ENCODE measurements at places on chromosomes 12 and 14.

DNA sequence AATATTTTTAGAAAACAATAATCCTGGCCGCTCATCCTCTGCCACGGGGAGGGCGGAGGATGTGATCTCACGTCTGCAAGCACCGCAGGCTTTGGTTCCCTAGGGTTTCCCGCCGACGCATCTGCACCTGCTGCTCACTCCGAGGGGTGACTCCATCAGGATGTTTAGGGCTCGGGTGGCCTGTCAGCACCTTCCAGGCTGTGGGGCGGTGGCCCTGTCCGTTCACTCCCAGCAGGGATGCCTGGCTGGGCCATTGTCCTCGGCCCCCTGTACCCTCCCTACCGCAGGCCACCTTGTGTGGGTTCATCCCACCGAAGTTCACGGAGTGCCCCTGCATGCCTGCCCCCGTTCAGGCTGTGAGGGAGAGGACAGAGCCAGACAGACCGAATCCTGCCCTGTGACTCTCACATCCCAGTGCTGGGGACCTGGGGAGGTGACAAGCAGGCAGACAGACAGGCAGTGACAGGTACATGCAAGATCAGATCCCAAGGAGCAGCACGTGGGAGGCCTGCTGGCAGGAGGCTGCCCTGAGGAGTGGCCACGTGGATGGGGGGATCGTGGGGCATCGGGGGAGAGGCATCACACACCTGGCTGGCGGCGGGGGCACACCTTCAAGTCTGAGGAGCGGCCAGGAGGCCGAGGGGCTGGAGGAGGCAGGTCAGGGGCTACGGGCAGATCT is 112.6 kb downstream of the ADGRD1 start:
- peak; percentile 42 for DNase-seq

DNA sequence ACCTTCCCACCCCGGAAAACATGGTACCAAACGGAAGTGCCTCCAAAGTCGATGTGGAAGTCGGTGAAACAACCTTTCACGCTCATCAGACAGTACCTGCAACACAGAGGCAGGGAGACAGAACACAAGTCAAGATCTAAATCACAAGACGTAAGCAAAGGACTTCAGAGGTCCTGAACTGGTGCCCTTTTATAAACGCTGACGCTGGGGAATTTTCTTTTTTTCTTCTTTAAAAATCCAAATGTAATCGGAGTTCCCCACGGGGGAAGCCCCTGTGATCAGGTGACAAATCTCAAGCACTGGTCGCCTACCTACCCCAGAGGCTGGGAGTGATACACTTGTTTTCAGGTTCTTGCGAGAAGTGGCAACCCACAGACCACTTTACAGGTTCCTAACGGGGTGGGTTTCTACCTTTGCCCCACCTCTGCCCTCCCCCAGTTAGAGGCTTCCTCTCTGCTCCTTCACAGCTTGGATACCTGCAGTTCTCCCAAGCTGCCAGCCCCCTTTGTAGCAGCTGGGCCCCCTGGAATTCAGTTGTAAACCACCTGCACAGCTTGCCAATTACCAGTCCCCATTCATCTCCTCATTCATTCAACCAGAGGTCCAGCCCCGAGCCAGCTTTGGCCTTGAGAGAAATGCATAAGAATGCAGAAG is 46.2 kb downstream of the KDM2B start:
- peak; percentile 71 for DNase-seq

DNA sequence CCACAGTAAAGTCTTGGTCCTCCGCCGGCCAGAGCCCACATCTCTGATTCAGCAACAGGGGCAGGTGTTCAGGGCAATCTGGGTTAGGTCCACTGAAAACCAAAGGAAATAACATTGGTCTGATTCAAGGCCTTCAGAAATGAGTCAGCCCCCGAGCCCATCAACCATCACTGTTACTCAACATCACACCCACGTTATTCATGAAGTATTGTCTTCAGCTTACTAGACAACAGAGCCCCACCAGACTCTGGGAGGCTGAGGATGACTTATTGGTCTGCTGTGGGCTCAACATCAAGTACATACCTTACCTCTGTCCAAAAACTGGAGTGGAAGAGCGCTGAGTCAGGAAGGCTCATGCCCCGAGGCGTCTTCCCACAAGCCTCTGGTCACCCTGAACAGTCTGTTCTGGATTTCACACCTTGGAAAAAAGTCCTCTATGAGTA is 97.5 kb downstream of the ZFP36L1 start:
- no peak for DNase-seq

GRCh38 chr14:62322216-62322615 is 560.0 kb downstream of the SNAPC1 start:
- no peak for DNase-seq

- peak; percentile 66 for DNase-seq
These were observed 20.1 kb upstream of the CERS5 start for GRCh38 chr12:50187084-50187900.

- DNase-seq: no peak
These were observed 18.5 kb upstream of the TBPL2 start for GRCh38 chr14:55458800-55459515.

DNA sequence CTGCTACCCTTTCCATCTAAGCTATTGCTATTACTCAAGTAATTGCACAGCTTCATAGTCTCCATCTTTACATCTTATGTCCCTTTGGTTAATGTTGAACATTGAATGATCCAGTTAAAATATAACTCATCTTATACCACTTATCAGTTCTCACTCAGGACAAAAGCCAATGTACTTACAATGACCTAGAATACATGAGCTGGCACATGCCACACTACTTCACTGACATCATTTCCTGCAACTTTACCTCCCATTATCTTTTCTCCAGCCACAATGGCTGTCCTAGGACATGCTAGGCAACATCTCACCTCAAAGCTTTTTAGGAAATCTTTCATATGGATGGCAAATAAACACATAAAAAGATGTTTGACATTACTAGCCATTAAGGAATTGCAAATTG is 309.2 kb downstream of the FOXG1 start:
- no peak for DNase-seq

DNA sequence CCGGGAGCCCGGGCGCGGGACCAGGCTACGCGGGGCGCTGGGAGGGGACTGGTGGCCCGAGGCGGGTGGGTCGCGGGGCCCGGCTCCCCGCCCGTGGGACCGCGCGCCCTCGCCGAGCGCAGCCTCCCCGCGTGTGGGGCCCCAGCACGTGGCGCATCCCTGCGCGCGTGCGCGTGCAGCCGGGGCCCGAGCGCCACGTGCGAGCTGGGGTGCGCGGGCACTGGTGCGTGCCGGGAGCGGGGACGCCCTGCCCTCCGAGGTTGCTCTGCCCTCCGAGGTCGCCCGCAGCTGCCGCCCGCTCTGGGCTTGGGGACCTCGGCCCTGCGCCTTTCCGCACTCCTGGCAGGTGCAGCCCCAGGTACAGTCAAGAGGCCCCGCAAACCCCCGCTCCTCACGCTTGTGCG is 365 bp upstream of the CCDC88C start:
- DNase-seq: peak; percentile 84

GRCh38 chr14:103896578-103896977 is 31.7 kb upstream of the TDRD9 start:
- DNase-seq: no peak

DNA sequence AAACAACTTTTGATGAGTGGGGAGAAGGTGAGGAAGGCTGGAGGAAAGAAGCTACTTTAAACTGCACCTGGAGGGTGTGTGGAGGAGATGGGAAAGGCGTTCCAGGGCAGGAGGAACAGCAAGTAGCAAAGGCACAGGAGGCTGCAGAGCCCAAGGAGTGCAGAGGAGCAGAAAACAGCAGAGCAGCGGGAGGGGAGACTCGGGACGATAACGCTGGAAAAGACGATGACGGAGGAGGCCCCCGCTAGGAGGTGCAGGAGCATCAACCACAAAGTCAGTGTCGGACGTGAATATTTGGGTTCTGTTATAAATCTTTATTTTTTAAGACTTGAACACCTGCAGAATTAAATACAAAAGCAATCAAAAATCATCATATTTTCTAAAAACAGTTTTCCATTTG is 44.9 kb downstream of the LGMN start:
- DNase-seq: no peak

- no peak for DNase-seq
These were observed 14.8 kb downstream of the GTF2H3 start for GRCh38 chr12:123648401-123648800.

DNA sequence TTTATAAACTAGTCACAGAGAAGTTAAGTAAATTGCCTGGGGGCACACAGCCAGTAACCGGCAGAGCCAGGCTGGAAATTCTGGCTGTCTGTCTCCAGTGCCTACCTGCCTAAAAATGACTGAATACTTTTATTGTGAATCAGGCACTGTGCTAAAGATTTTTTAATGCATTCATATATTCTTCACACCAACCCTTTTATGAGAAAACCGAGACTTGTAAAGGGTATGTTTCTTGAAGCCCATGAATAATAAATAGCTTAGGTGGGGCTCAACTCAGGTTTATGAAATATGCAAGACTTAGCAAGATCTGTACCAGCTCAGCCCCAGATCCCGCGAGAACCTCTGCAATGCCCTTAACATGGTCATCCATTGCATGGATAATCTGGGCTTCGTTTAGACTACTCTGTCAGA is 60.8 kb downstream of the TMCC3 start:
- DNase-seq: no peak

- DNase-seq: peak; percentile 35
These were observed 66.7 kb downstream of the GALNT16 start for GRCh38 chr14:69326611-69327010.

GRCh38 chr12:23949348-23950209 is at the start of gene SOX5:
Gene SOX5, minus strand, starts transcription at chr12:23949670. Its CDS starts 69 bp downstream, at chr12:23949601.
- no peak for DNase-seq

GRCh38 chr12:117809509-117809908 is 159.3 kb downstream of the KSR2 start:
- DNase-seq: no peak

- DNase-seq: no peak
These were observed 2.1 kb downstream of the OR6C70 start for GRCh38 chr12:55467836-55468235.
